ENCODE measurements at places on chromosomes 2 and 18. TPM values are rescaled to one million over a fixed set of nuclear protein-coding genes. Genes with fewer than 3 reads are reported as not detected.

OR6B2 gene
- not detected for total RNA-seq

MC4R gene
- total RNA-seq: not detected

ACADL gene
- 18.5 TPM for total RNA-seq

PKP4 gene
- total RNA-seq: 60.0 TPM

DES gene
- total RNA-seq: 33.3 TPM

ADAM23 gene
- 19.5 TPM for total RNA-seq

DCC gene
- 7.9 TPM for total RNA-seq

RRM2 gene
- total RNA-seq: 18.1 TPM

HAAO gene
- total RNA-seq: 3.2 TPM

PSME4 gene
- 142 TPM for total RNA-seq

NAT8 gene
- not detected for total RNA-seq

PPM1G gene
- 163 TPM for total RNA-seq

DNA sequence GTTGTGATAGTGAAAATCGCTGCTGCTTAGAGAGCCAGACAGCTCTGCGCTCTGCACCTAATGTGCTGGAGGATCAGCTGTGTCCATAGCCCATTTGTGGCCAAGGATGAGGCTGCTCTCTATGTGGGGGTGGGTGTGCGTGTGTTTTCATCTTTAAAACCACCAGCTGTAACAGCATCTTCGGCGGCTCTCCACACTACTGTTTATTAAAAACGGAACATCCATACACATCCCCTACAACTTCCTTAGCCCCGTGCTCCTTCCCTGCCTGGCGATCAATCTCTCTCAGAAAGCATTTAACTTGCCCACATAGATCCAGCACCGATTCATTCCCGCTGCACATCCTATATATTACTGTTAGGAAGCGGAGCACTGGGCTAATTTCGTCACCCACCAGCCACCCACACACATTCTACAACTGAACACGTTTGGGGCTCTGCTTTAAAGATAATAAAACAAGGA is 1.6 kb downstream of the CELF4 start:
- H3K27me3 ChIP-seq: no peaks in the 10 kb centered on the region
- H3K36me3 ChIP-seq: no peaks in the 10 kb centered on the region
- H3K4me3 ChIP-seq: no peak overlapping the region
- DNase-seq: no peak

DNA sequence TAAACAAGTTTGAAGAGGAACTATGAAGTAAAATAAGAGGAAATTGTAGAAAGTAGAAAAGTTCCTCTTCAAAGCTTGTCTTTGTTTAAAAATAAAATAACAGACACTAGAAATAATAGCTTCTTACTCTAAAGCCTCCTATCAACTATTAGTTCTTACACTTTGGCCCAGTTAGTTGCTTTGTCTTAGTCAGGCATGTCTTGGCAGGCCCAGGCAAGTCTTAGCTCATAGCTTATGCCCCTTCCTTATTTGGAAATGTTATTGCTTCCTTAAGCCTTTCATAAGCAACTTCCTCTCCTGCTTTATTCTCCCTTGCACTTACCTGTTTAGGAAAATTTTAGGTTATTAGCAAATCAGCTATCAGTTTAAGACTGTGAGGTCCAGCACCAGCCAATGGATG is 950.6 kb upstream of the LRATD1 start:
- H3K27me3 ChIP-seq: no peaks in the 10 kb centered on the region
- H3K27ac ChIP-seq: no peak overlapping the region
- H3K4me3 ChIP-seq: no peak overlapping the region
- no peak for DNase-seq

- no peak for DNase-seq
- no peaks in the 10 kb centered on the region for H3K27me3 ChIP-seq
- no peaks in the 10 kb centered on the region for H3K4me1 ChIP-seq
- H3K4me3 ChIP-seq: no peak overlapping the region
- no peak overlapping the region for H3K27ac ChIP-seq
- no peaks in the 10 kb centered on the region for H3K36me3 ChIP-seq
Measured at GRCh38 chr2:78908973-78909372, 116.5 kb upstream of the REG3G start.

DNA sequence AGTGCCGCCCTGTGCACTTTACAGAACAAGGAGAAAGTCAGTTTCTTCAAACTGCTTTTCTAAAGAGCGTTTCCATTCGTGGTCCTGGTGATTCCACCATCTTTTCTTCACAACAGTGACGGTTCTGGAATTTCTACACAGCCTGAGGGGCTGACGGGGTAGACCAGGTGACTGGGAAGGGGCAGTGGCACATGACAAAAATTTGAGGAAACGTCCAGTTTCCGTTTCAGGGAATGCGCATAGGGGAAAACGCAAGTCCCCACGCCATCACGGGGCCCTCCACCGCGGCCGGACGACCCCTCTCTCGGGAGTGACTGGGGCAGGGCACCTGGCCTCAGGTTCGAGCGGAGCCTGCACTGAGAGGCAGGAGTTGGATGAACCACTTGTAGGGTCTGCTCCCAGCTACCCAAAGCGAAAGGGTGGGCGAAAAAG is 980 bp upstream of the SPTBN1 start:
- H3K4me3 ChIP-seq: peak overlapping the region; percentile 93
- H3K27ac ChIP-seq: peak overlapping the region; percentile 97
- H3K27me3 ChIP-seq: no peaks in the 10 kb centered on the region
- DNase-seq: peak; percentile 43
- H3K36me3 ChIP-seq: no peaks in the 10 kb centered on the region
- peaks cover 5% of the 10 kb centered on the region for H3K4me1 ChIP-seq

DNA sequence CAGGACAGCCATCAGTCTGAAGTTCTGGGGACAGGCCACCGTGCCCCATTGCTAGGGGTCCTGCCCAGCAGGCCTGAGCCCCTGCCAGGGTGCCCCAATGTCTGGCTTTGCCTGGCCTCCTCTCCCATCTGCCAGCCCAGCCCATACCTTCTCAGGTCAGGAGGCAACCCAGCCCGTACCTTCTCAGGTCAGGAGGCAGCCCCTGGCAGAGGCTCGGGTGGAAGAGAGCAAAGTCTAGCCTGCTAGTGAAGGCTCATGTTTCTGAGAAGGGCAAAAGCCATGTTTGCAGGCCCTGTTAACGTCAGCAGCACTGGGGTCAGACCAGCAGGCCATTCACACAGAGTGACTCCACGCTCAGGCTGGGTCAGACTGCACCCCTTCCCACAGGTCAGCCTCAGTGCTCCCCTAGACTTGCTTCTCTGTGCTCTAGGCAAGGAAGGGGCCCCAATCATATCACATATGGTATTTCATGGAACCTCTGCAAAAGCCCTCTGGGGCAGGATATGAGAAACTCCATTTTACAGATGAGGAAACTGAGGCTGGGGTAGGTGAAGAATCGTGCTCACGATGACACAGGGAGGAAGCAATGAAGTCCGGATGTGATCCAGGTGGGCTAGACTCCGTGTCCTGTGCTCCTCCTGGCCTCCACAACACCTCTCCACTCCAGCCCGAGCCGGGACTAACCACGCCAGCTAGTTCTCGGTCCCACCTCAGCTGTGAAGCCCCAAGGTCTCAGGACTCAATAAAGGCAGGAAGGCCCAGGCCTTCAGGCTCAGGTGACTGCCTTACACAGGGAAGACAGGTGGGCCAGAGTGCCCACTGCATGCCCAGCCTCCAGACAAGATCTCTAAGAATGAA is 9.5 kb downstream of the SDC1 start:
- no peak for DNase-seq
- H3K27me3 ChIP-seq: no peaks in the 10 kb centered on the region
- no peak overlapping the region for H3K27ac ChIP-seq
- H3K4me1 ChIP-seq: peaks cover 14% of the 10 kb centered on the region

- no peaks in the 10 kb centered on the region for H3K36me3 ChIP-seq
- DNase-seq: no peak
- no peak overlapping the region for H3K27ac ChIP-seq
- H3K4me3 ChIP-seq: no peak overlapping the region
- H3K27me3 ChIP-seq: no peaks in the 10 kb centered on the region
Measured at GRCh38 chr2:53569957-53570727, 197.5 kb upstream of the CHAC2 start.

- no peaks in the 10 kb centered on the region for H3K4me1 ChIP-seq
- no peaks in the 10 kb centered on the region for H3K36me3 ChIP-seq
- no peak for DNase-seq
- H3K27ac ChIP-seq: no peak overlapping the region
- H3K4me3 ChIP-seq: no peak overlapping the region
Measured at GRCh38 chr2:10680957-10681356, 8.8 kb downstream of the NOL10 start.

DNA sequence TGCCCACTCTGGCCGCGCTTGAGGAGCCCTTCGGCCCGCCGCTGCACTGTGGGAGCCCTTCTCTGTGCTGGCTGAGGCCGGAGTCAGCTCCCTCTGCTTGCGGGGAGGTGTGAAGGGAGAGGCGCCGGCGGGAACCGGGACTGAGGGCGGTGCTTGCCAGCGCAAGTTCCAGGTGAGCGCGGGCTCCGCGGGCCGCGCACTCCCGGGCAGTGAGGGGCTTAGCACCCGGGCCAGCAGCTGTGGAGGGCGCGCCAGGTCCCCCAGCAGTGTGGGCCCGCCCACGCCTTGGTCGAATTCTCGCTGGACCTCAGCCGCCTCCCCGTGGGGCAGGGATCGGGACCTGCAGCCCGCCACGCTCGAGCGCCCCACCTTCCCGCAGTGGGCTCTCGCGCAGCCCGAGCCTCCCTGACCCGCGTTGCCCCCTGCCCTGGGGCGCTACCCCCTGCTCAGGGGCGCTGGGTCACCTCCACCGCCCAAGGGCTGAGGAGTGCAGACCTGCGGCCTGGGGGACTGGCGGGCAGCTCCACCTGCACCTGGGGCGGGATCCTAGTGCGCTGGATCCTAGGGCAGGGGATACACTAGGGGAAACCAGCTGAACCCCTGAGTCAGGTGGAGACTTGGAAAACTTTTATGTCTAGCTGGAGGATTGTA is 97.3 kb downstream of the CD8B2 start:
- no peaks in the 10 kb centered on the region for H3K27me3 ChIP-seq
- H3K4me3 ChIP-seq: peak overlapping the region; percentile 40
- no peak for DNase-seq
- H3K27ac ChIP-seq: no peak overlapping the region
- peaks cover 5% of the 10 kb centered on the region for H3K4me1 ChIP-seq

DNA sequence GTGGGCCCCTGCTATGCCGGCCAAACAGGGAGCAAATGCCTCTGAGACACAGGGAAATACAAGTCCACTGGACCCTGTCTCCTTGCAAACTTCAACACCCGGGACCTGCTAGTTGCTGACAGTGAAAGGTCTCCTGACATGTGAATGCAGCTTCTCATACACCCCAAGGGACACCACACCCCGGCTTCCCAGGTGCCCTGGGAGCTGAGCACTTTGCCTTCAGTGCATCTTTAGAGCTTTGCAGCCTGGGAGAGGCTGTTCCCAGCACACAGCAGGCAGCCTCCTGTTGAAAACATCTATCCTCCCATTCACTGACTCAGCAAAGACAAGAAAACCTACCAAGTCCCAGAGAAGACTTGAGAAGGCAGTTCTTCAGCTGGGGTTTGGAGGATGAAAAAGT is 143.4 kb downstream of the COL6A3 start:
- DNase-seq: no peak
- H3K4me1 ChIP-seq: no peaks in the 10 kb centered on the region
- H3K27me3 ChIP-seq: no peaks in the 10 kb centered on the region
- no peak overlapping the region for H3K27ac ChIP-seq
- no peaks in the 10 kb centered on the region for H3K36me3 ChIP-seq

DNA sequence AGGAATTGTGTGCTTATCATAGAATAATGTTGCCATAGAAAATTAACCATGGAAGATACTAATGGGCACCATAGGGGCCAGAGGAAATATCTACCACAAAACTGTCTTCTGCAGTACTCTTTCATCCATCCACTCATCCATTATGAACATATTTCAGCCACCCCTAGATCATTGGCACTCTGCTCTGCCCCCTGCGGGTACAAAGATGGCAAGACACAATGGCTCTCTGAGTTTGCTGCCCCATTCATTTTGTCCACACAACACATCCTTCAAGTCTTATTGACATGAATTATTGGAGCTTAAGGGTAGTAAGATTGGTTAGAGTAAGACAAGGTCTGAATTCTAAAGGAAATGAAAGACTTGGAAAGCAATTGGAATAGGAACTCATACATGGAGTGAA is 1224.7 kb upstream of the CELF4 start:
- no peaks in the 10 kb centered on the region for H3K36me3 ChIP-seq
- no peak overlapping the region for H3K4me3 ChIP-seq
- H3K27me3 ChIP-seq: no peaks in the 10 kb centered on the region
- H3K4me1 ChIP-seq: no peaks in the 10 kb centered on the region
- no peak overlapping the region for H3K27ac ChIP-seq

- H3K27ac ChIP-seq: no peak overlapping the region
- H3K4me1 ChIP-seq: no peaks in the 10 kb centered on the region
- no peak overlapping the region for H3K4me3 ChIP-seq
- no peaks in the 10 kb centered on the region for H3K36me3 ChIP-seq
- H3K27me3 ChIP-seq: no peaks in the 10 kb centered on the region
- DNase-seq: no peak
Measured at GRCh38 chr2:16155366-16155765, 215.0 kb downstream of the MYCN start.

- no peaks in the 10 kb centered on the region for H3K4me1 ChIP-seq
- H3K27ac ChIP-seq: no peak overlapping the region
- no peaks in the 10 kb centered on the region for H3K27me3 ChIP-seq
- no peaks in the 10 kb centered on the region for H3K36me3 ChIP-seq
- no peak overlapping the region for H3K4me3 ChIP-seq
Measured at GRCh38 chr2:122610948-122611609, 855.6 kb downstream of the TSN start.

GRCh38 chr18:24538414-24539264 is 78.2 kb downstream of the HRH4 start:
- no peaks in the 10 kb centered on the region for H3K36me3 ChIP-seq
- no peak overlapping the region for H3K27ac ChIP-seq
- DNase-seq: no peak

- H3K36me3 ChIP-seq: no peaks in the 10 kb centered on the region
- no peak for DNase-seq
- H3K4me3 ChIP-seq: no peak overlapping the region
- H3K27ac ChIP-seq: no peak overlapping the region
- H3K4me1 ChIP-seq: no peaks in the 10 kb centered on the region
- H3K27me3 ChIP-seq: no peaks in the 10 kb centered on the region
Measured at GRCh38 chr2:228247335-228247734, 65.8 kb upstream of the SPHKAP start.

DNA sequence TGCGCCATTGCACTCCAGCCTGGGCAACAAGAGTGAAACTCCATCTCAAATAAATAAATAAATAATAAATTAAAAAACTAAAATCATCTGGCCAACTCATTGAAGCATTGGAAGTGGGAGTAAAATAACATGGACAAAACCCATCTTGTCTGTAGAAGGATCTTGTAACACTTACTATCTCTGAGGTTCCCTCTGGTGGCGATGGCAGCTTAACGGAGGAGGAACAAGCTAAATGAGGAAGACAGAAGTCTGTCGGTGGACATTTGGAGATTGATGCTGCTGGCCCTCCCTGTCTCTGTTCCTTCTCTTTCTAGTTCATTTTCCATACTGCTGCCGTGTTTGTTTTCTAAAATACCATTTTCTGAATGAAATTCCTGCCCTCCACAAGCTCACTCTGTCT is 43.4 kb downstream of the ZCCHC2 start:
- DNase-seq: peak; percentile 74
- H3K4me1 ChIP-seq: no peaks in the 10 kb centered on the region
- no peak overlapping the region for H3K27ac ChIP-seq

- H3K36me3 ChIP-seq: no peaks in the 10 kb centered on the region
- no peak for DNase-seq
- no peaks in the 10 kb centered on the region for H3K27me3 ChIP-seq
- no peaks in the 10 kb centered on the region for H3K4me1 ChIP-seq
- H3K4me3 ChIP-seq: no peak overlapping the region
- H3K27ac ChIP-seq: no peak overlapping the region
Measured at GRCh38 chr18:77161383-77161782, 28.8 kb upstream of the MBP start.

Data from testis (tissue), 5 donors.